ENCODE measurements at places on chromosomes 4 and X. TPM values are rescaled to one million over a fixed set of nuclear protein-coding genes. Genes with fewer than 3 reads are reported as not detected.

IL13RA2 gene
- 0.81 TPM for total RNA-seq

BST1 gene
- 4.1 TPM for total RNA-seq

TLR3 gene
- 6.1 TPM for total RNA-seq

FGB gene
- total RNA-seq: not detected

POLN gene
- 8.0 TPM for total RNA-seq

FAM241A gene
- 3.7 TPM for total RNA-seq

CT45A10 gene
- not detected for total RNA-seq

SGMS2 gene
- total RNA-seq: 88.8 TPM

ENAM gene
- total RNA-seq: not detected

ADH6 gene
- total RNA-seq: 2.5 TPM

ZNF157 gene
- 0.40 TPM for total RNA-seq

SMIM10 gene
- 1.4 TPM for total RNA-seq

LRIT3 gene
- total RNA-seq: 0.38 TPM

TRAM1L1 gene
- 4.3 TPM for total RNA-seq

OTOP1 gene
- not detected for total RNA-seq

AKAP4 gene
- total RNA-seq: not detected

TLR2 gene
- total RNA-seq: 11.8 TPM

SUPT20HL2 gene
- total RNA-seq: not detected

TEC gene
- 4.1 TPM for total RNA-seq

LPAR4 gene
- not detected for total RNA-seq

CFAP99 gene
- total RNA-seq: not detected

SPANXA1 gene
- not detected for total RNA-seq

DDX53 gene
- not detected for total RNA-seq

NPNT gene
- total RNA-seq: 4.4 TPM

CSAG1 gene
- not detected for total RNA-seq

RHOH gene
- 1.4 TPM for total RNA-seq

CXCL5 gene
- not detected for total RNA-seq

TAF7L gene
- total RNA-seq: 1.9 TPM

DSPP gene
- total RNA-seq: not detected

CXCL11 gene
- 0.72 TPM for total RNA-seq

GJB1 gene
- total RNA-seq: 4.0 TPM

SLC26A1 gene
- 0.30 TPM for total RNA-seq

SSX2 gene
- not detected for total RNA-seq

ADH4 gene
- 0.89 TPM for total RNA-seq

SHROOM3 gene
- 25.7 TPM for total RNA-seq

TNIP3 gene
- not detected for total RNA-seq

GPR34 gene
- 1.8 TPM for total RNA-seq

GPRIN3 gene
- 2.1 TPM for total RNA-seq

NSDHL gene
- total RNA-seq: 25.6 TPM

GPRASP3 gene
- 3.0 TPM for total RNA-seq

FRYL gene
- total RNA-seq: 48.4 TPM

TBC1D8B gene
- 7.3 TPM for total RNA-seq
